ENCODE measurements at places on chromosomes 11 and 22. TPM values are rescaled to one million over a fixed set of nuclear protein-coding genes. Genes with fewer than 3 reads are reported as not detected.

- no peak for DNase-seq
Observed at GRCh38 chr11:2681408-2682145, 18.2 kb downstream of the KCNQ1OT1 start.

CALCB gene
- 22.3 TPM for total RNA-seq

LMO1 gene
- total RNA-seq, result not detected

- DNase-seq, result no peak
Observed at GRCh38 chr11:102330231-102330630, 12.9 kb downstream of the BIRC3 start.

GRCh38 chr11:92793189-92793588, 176.3 kb upstream of the MTNR1B start:
- DNase-seq, result no peak

MMP20 gene
- total RNA-seq, result not detected

DNA sequence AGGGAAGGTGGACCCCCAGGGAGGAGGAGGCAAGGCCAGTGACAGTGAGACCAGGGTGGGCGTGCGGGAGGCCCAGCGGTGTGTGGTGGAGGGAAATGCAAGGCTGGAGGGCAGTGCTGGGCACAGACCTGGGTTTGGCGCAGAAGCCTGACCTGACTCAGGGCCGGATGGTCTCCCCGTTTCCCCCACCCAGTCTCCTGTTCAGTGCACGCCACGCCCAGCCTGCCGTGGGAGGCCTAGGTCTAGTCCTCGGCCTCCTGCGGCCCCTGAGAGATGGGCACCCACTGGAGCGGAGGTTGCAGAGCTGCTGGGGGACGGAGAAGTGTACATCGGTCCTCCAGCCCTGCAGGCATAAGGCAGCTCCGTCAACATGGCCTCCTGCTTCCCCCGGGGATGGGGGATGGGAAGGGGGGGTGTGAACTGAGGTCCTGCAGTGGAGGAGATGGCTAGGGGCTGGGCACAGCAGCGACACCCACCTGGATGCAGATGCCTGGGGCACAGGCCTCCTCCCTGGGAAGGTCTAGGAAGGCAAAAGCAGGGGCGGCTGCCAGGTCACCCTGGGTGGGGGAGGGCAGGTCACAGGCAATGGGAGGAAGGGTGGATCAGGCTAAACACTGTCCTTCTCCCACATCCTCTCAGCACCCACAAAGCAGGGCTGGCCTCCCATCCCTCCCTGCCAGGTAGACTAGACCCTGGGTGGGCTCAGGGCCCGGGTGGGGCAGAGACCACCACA, 15.9 kb downstream of the IL17REL start:
- DNase-seq, result no peak

DNA sequence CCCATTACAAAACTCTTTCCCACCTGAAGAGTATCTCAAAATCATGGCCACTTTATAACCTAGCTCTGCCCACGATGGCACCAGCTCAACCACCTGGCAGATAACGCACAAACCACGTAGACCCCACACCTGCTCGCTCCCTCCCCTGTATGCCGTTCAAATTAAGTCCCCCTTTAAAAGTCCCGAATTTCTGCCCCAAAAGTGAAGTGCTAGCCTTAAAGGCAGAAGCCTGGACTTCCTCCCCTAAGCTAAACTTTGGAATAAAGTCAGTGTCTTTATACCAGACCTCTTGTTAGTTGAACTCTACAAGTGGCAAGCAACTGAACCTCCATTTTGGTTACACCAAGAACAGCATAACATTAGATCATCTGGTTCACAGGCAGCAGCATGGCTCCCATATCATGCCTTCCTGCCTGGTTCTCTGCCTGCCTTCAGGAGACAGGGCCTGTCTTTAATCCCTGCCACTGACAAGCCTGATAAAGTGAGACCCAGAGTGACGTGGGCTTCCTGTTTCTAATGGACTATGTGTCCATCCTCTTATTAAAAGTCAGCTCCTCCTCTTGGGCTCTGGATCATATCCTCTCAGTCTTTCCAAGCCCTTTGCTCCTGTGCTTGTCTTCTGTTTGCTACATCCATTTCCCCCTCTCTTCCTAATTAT, 32.6 kb upstream of the NNMT start:
- DNase-seq, result no peak

IL17REL gene
- not detected for total RNA-seq

KRTAP5-10 gene
- total RNA-seq, result not detected

GRCh38 chr22:43919106-43919973, 4.3 kb upstream of the PNPLA3 start:
- DNase-seq, result no peak

GRCh38 chr11:65078151-65078550, 5.7 kb downstream of the CDCA5 start:
- peak; percentile 61 for DNase-seq

TOLLIP gene
- total RNA-seq, result 32.5 TPM

FOLH1 gene
- total RNA-seq, result 6.1 TPM

HTR3A gene
- total RNA-seq, result not detected
